ENCODE measurements at places on chromosomes 12 and 14. TPM values are rescaled to one million over a fixed set of nuclear protein-coding genes. Genes with fewer than 3 reads are reported as not detected.

- no peak overlapping the region for H3K27ac ChIP-seq
- no peaks in the 10 kb centered on the region for H3K36me3 ChIP-seq
- no peak for DNase-seq
- H3K27me3 ChIP-seq, result no peaks in the 10 kb centered on the region
Observed at GRCh38 chr14:53620890-53621289, 335.7 kb downstream of the BMP4 start.

Gene ITGB7
- 2.3 TPM for total RNA-seq

Gene KRT78
- total RNA-seq, result not detected

DNA sequence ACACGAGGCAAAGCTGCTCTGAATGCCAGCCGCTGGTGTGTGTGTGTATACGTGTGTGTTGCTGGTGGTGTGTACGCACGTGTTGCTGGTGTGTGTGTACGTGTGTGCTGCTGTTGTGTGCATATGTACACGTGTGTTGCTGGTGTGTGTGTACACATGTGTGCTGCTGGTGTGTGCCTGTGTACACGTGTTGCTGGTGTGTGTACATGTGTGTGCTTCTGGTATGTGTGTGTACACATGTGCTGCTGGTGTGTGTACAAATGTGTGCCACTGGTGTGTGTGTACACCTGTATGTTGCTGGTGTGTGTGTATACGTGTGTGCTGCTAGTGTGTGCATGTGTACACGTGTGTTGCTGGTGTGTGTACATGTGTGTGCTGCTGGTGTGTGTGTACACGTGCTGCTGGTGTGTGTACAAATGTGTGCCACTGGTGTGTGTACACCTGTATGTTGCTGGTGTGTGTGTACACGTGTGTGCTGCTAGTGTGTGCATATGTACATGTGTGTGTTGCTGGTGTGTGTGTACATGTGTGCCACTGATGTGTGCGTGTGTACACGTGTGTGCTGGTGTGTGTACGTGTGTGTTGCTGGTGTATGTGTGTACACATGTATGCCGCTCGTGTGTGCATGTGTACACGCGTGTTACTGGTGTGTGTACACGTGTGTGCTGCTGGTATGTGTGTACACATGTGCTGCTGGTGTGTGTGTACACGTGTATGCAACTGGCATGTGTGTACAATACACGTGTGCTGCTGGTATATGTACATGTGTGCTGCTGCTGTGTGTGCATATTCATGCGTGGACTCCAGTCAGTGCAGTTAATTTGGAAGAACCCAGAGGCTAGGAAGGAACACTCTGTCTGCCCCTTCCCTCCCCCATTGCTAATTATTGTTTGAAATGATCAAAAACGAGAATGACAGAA lies 47.2 kb downstream of the CACNA2D4 start:
- H3K27ac ChIP-seq, result no peak overlapping the region
- H3K4me3 ChIP-seq, result no peak overlapping the region
- no peaks in the 10 kb centered on the region for H3K4me1 ChIP-seq
- no peaks in the 10 kb centered on the region for H3K27me3 ChIP-seq

DNA sequence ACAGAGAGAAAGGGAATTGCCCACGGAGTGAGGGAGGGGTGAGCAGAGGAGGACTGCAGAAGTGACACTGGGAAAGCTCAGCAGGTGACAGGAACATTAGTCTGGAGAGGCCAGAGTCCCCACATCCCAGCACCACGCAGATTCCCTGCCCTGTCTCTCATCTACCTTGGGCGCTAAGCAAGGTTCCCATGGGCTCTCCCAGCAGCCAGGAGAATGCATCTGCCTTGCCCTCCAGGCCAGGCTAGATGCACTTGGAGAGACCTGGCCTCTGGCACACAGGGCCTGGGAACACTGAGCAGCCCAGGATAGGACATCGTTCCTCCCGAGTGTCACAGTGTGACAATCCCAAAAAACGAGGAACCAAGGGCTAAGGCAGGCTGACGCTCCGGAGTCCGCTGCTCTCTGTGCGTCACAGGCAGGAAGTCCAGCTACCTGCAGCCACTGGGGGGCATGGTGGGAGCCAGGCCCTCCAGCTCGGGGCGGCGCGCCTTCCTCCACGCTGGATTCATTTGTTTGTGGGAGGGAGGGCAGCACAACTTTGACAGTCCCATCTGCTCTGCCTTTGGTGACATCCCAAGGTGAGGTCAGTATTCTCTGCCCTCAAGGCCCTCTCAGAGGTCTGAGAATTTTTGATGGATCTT lies 5.4 kb upstream of the NGB start:
- H3K4me1 ChIP-seq, result no peaks in the 10 kb centered on the region
- no peak overlapping the region for H3K27ac ChIP-seq
- H3K27me3 ChIP-seq, result peaks cover 4% of the 10 kb centered on the region

Gene HOXC11
- not detected for total RNA-seq

GRCh38 chr12:52915637-52916036 lies 10.8 kb upstream of the KRT8 start:
- H3K27me3 ChIP-seq, result no peaks in the 10 kb centered on the region
- H3K4me1 ChIP-seq, result peaks cover 6% of the 10 kb centered on the region
- DNase-seq, result no peak
- no peak overlapping the region for H3K4me3 ChIP-seq

Gene NEUROD4
- not detected for total RNA-seq
